ENCODE measurements at places on chromosomes 7 and 10.
A peak's percentile ranks its signal among the peaks of the same experiment; 100 is the strongest.

DNA sequence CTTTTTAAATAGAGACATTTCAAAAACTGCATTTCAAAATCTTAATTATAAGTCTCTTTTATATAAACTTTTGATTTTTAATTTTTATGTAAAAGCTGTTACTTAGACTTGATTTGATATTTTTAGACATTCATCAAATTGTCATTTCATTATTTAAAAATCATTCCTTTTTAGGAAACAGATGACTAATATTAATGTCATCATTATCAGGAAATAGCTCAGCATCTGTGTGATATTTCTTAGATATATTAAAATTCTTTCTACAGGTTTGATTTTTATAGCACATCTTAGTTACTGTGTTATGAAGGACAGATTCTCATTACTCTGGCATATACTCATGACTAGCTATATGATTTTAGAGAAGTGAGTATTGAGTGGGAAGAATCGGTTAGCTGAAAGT lies 17.2 kb downstream of the RUNDC3B start:
- no peak for DNase-seq

DNA sequence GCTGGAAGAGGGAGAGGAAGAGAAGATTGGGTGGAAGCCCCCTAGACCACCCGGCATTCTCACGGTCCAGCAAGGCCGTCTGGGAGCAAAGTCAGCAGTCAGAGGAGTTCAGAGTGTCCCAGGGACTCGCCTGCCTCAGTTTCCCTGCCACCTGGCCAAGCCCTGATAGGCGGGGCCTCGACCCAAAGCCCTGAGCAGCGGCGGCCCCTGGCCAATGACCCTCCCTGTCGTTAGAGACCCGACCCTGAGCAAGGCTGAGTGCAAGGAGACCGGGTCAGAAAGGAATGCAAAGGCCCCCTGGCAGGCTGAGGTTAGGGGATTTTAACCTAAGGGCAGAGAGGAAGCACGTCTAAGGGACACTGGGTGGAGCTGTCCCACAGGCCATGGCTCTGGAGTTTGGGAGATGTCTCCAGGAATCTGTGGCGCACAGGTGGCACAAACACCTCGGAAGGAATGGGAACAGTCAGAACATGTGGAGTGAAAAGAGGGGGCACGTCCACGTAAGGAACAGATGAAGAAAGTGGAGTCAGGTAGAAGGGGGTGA lies 196.8 kb upstream of the PDE1C start:
- no peak for DNase-seq

DNA sequence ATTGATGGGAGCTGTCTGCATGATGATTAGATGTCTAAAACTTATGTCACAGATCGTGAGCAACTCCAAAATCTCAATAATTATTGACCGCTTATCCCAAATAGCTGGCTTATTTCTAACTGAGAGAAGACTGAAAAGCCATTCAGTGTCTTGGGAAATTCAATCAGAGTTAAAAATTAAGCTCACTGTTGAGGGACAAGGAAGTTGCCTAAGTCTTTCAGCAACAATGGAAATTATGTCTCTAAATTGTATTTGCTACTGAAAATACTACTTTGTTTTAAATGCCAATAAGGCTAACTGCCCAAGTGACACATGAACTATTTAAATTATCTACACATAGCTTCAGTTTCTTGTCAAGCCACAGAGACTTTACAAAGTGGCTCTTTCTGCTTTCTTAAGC lies 107.9 kb upstream of the FAM171A1 start:
- no peak for DNase-seq

DNA sequence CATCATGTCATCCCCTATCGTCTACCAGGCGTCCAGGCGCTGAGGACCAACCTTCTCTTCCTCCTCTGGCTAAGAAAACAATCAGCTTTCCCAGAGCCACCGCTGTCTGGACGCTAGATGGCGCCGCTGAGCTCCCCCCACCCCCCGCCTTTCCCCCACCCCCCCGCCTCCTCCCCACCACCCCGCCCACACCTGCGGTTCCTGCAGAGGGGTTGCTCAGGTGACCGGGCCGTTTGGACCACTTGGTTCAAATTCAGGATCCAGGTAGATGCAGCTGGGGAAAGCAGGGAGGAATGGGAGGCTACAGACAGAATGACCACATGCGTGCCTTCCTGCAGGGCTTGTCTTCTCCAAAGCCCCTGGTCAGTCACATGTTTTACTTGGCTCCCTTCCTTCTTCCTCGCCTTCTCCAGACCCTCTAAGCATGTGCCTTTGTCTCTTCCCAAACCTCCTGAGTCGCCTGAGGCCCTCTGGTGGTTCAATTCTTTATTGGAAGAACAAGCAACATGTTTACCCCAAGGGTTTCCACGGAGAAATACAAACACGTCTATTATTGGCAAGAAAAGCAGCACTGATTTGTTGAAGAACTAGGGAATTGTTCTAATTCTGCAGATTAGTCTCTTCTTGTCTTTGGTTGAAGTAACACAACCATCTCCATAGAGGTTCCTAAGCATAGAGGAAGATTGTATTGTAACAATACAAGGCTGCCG lies 24.7 kb downstream of the AOC1 start:
- peak; percentile 83 for DNase-seq

GRCh38 chr10:61606959-61607907 lies 55.5 kb upstream of the CABCOCO1 start:
- no peak for DNase-seq

- no peak for DNase-seq
Observed at GRCh38 chr7:97578225-97578624, 153.7 kb upstream of the TAC1 start.

GRCh38 chr10:29253690-29254029 lies 35.2 kb upstream of the LYZL1 start:
- DNase-seq: no peak

DNA sequence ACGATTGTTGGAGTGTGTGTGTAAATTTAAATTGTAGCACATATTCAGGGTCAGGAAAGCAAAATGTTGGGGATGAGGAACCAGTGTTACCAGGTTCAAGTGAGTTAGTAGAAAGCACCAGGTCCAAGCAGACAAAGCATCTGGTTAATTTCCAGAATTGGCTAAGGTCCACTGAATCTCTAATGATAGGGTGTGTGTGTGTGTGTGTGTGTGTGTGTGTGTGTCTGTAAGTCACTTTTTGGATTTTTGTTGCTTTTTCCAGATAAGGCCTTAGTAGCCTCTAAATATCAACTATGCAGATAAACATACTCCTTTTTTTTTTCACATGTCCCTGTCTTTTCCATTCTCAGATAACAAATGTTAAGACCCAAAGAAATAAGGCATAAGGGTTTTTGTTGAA lies 36.6 kb upstream of the FMC1 start:
- DNase-seq: no peak

GRCh38 chr10:70546584-70546983 lies 56.0 kb downstream of the PRF1 start:
- no peak for DNase-seq

DNA sequence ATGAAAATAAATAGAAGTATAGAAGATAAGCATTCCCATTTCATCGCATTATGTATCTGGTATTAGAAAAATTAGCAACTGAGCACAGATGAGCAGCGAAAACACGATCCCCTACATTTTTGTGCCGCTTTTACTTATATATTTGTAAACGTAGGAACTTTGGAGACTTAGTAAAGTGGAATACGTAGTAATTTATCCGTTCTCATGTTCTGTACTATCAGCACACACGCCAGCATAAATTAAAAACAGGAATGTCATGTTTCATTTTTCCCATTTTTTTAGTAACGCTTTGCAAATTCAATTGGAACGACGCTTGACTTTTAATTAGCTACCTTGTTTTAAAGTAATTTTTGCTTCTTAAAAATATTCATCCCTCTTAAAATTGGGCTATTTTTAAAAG lies 2.4 kb downstream of the ZNRF2 start:
- no peak for DNase-seq

DNA sequence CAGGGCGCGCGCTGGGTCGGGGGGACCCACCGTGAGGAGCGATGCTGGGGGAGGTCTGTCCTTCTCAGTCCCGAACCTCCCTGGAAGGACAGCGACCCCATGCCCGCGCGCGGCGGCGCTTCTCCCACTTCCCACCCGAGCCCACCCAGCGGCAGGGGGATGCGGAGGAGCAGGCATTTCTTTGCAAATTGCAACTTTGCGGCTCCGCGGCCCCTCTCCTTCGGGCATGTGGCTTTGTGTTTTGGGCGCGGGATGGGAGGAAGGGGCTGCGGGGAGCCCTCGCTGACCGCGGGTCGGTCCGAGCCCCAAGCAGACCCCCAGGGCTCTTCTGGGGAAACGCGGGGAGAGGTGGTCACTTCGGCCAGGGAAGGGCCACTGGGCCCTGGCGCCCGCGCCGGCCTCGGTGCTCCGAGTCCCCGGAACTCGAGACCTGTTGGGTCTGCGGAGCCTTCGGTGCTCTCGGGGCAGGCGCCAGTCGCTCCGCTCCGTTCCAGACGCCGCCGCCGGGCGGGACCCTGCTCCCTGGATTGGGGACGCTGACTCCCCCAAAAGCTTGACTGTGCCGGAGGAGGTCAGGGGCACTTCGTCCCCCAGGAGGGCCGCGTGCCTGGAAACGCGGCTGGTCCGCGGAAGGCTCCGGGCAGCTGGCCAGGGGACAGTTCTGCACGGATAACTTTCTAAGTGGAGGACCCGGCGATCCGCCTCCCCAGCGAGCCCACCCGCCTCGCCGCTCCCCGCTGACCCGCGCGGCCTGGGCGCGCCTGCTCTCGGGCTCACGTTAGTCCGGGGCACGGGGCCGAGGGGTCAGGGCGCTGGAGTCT lies 164.2 kb upstream of the DPP6 start:
- peak; percentile 10 for DNase-seq

- no peak for DNase-seq
Observed at GRCh38 chr10:126177417-126178030, 210.8 kb downstream of the ADAM12 start.

DNA sequence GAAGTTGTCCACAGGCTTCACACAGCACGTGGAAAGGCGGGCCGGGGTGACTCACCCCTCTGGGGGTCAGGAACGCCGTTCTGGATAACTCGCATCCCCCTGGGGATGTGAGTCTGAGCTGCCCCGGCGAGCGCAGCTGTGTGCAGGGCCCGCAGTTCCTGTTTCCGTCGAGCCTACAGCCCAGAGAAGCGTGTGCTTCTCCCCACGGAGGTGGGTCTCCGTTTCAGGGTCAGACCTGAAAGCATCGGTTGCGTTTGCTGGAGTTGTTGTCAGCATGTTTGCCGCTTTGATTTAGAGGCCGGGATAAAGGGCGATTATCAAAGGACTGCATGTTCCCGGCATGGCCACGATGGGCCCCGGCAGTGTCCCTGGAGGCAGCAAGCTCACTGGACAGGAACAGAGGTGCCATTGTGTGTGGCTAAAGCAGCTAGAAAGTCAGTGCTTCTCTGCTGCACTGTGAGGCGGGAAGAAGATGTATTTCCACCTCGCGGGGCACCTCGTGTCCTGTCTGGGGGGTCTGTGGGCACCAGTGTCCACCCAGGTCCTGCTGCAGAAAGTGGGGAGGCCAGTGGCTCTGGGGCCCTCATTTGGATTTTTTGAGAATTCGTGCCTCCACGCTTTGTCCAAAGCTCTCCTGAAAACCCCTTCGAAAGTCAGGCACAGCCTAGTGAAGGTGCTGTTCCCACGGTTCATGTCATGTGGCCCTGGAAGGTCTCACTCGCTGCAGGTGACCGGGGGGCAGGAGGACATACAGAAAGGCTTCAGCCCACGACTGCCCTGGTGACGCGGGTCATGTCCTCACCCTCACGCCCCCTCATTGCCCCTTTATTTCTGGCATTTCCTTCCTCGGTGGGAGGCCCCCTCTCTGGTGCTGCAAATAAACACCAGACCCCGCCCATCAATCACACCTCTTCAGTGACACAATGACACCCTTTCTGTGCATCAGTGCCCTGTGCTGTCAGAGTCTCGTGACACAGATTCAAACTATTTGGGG lies 27.4 kb upstream of the GDI2 start:
- DNase-seq: peak; percentile 48

GRCh38 chr7:134724606-134725005 lies 54.8 kb upstream of the CALD1 start:
- DNase-seq: peak; percentile 65

GRCh38 chr7:115249080-115249479 lies 327.2 kb downstream of the MDFIC start:
- DNase-seq: no peak

DNA sequence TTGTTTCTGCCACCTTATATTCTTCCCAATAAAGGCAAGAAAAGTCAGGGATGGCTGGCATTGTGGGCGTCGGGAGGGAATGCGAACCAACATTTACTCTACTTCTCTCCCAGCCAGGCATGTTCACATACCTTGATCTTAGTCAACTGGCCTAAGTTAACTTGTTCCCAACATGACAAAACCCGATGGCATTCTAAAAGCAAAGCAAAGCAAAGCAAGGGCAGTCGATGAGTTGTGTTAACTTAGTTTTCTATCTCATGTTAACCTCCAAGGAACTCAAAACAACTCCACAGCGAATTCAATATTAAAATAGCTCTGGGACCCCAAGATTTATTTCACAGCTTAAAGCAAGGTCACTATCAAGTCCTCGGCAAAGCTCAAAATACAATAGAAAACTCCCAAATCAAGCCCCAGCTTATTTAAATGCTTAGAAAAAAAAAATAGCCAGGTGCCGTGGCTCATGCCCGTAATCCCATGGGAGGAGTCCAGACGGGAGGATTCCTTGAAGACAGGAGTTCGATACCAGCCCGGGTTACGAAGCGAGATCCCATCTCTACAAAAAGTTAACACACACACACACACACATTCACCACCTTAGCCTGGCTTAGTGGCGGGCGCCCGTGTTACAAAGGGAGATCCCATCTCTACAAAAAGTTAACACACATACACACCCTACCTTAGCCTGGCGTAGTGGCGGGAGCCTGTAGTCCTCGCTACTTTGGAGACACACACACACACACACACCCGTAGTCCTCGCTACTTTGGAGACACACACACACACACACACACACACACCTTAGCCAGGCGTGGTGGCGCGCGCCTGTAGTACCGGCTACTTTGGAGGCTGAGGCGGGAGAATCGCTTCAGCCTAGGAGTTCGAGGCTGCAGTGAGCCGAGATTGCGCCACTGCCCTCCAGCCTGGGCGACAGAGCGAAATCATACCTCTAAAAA lies 901 bp upstream of the CCNY start:
- peak; percentile 21 for DNase-seq

GRCh38 chr10:92122941-92123450 lies 167.9 kb downstream of the CPEB3 start:
- DNase-seq: no peak

- DNase-seq: no peak
Observed at GRCh38 chr10:127904311-127905000, 2.4 kb upstream of the PTPRE start.

- peak; percentile 63 for DNase-seq
Observed at GRCh38 chr10:78520737-78521430, 487.2 kb downstream of the RPS24 start.

DNA sequence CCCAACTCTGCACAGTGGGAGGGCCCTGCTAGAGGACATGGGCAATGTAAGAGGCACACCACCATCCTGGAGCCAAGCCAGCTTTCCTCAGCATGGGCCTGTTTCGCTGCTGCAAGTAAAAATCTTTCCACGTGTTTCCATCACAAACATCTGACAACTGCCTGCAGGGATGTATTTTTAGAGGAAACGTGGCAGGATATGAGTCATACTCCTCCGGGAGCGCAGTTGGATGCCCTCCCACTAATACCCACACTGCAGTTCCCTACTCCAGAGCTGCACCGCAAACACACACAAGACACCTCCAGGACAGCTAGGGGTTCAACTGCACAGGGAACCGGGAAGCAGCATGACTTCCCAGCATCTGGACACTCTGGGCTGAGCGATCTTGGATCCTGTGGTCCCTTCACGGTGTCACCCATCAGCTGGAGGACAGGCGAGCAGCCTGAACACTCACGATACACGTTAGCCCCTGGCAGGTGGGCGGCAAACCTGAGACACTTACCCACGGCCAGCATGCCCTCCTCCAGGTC lies 26.1 kb downstream of the PLAC9 start:
- DNase-seq: peak; percentile 95
